Stomach (tissue), 19 donors: ENCODE measurements at places on chromosomes 6 and 20. TPM values are rescaled to one million over a fixed set of nuclear protein-coding genes. Genes with fewer than 3 reads are reported as not detected.

DNA sequence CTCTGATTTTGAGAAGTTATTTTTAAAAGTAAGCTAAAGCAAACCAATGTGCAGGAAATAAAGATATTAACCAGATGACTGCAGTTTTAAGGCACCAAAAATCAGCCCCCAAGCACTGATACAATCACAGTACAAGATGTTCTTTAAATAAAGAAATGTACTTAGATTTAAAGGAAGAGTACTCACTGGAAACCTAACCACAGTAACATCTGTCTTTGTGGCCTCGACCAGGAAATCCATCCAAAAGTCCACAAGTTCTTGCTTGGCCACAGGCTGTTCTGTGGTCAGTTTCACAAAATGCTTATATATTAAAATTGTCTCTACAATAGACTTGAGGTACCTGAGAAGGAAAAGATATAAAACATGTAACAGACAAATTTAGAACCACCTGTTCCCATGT lies 105.9 kb upstream of the MAP7 start:
- DNase-seq, result no peak

GRCh38 chr20:57714409-57715267 lies 4.8 kb upstream of the PMEPA1 start:
- DNase-seq, result no peak

GRCh38 chr6:111824608-111825337 lies 48.5 kb downstream of the FYN start:
- no peak for DNase-seq

GRCh38 chr6:4059115-4059777 lies 19.7 kb downstream of the FAM217A start:
- no peak for DNase-seq

GRCh38 chr20:36919715-36920333 lies 31.7 kb downstream of the SAMHD1 start:
- peak; percentile 74 for DNase-seq

DNA sequence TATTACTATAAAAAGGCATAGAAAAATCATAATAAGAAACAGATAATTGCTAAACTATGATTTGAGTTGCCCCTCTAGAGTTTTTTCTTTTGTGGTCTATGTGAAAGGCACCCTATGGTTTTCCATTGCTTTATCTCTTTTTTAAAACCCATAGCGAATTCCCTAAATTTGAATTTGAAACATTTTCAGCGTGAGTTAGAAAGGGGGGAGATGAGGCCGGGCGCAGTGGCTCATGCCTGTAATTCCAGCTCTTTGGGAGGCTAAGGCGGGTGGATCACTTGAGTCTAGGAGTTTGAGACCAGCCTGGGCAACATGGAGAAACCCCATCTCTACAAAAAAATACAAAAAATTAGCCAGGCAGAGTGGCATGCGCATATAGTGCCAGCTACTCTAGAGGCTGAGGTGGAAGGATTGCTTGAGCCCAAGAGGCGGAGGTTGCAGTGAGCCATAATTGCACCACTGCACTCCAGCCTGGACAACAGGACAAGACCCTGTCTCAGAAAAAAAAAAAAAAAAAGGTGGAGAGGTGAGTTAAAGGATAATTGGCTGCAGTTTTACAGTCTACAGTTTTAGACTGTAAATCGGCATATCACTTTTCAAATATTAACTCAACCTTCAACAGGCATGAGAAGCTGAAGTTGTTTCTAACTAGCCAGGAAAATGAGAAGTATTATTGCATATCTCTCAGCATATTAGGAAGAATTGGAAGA lies 46.3 kb downstream of the SHLD1 start:
- no peak for DNase-seq

GRCh38 chr20:52150440-52151258 lies 40.9 kb downstream of the ZFP64 start:
- DNase-seq, result peak; percentile 76

GRCh38 chr6:81859884-81860283 lies 107.4 kb upstream of the TENT5A start:
- no peak for DNase-seq

GRCh38 chr6:134373282-134373922 lies 55.5 kb upstream of the SGK1 start:
- DNase-seq, result peak; percentile 49

DNA sequence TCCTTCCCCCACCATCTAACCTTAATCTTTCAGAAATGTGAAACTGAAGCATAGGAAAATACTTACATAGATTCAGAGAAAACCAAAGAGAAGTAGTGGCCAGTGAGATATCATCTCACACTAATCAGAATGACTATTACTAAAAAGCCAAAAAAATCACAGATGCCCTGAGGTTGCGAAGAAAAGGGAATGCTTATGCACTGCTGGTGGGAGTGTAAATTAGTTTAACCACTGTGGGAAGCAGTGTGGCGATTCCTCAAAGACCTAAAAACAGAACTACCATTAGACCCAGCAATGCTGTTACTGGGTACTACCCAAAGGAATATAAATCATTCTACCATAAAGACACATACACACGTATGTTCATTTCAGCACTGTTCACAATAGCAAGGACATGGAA lies 9.2 kb upstream of the PREX1 start:
- DNase-seq, result no peak

GRCh38 chr6:157952861-157953351 lies 28.8 kb upstream of the SYNJ2 start:
- no peak for DNase-seq

GRCh38 chr6:132695773-132696172 lies 18.1 kb downstream of the VNN1 start:
- DNase-seq, result no peak

- no peak for DNase-seq
These were observed 25.8 kb upstream of the RNGTT start for GRCh38 chr6:88989215-88989614.

GRCh38 chr6:16700202-16700915 lies 60.9 kb downstream of the ATXN1 start:
- DNase-seq, result peak; percentile 57

DNA sequence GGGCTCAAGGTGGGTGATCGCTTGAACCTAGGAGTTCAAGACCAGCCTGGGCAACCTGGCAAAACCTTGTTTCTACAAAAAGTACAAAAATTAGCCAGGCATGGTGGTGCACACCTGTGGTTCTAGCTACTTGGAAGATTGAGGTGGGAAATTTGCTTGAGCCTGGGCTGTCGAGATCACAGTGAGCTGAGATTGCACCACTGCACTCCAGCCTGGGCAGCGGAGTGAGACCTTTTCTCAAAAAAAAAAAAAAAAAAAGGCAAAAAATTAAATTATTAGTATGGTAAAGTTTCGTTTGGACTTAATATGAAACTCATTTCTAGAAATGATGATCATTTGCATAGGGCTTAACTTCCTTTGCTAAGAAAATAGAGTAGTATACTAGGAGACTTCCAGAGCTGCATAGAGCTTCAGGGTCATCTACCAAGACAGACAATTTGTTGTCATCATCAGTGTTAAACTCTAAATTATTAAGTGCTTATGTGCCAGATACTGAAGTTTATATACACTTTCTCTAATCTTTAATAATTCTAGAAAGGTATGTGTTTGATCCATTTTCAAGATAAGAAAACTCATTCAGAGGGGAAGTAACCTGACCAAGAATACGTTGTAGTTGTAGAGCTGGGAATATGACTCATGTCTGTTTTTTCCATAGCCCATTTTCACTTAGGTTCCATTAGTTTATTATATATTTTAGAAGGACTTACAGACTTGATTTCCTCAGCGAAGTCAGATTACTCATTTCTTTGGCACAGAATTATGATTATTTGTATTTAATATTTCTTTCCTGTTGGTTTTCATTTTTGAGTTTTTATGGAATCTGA lies 84.5 kb downstream of the SLC16A10 start:
- no peak for DNase-seq

- no peak for DNase-seq
These were observed 552.3 kb upstream of the CITED2 start for GRCh38 chr6:139926711-139927110.

GRCh38 chr6:125393449-125393858 lies 91.7 kb upstream of the HDDC2 start:
- DNase-seq, result no peak

- no peak for DNase-seq
These were observed 371.7 kb upstream of the SASH1 start for GRCh38 chr6:147970970-147971369.

GRCh38 chr6:150290429-150290828 lies 78.4 kb upstream of the IYD start:
- DNase-seq, result no peak

GRCh38 chr20:39990692-39991091 lies 698.3 kb downstream of the MAFB start:
- no peak for DNase-seq

GRCh38 chr6:134254118-134254517 lies 63.8 kb downstream of the SGK1 start:
- DNase-seq, result no peak

DNA sequence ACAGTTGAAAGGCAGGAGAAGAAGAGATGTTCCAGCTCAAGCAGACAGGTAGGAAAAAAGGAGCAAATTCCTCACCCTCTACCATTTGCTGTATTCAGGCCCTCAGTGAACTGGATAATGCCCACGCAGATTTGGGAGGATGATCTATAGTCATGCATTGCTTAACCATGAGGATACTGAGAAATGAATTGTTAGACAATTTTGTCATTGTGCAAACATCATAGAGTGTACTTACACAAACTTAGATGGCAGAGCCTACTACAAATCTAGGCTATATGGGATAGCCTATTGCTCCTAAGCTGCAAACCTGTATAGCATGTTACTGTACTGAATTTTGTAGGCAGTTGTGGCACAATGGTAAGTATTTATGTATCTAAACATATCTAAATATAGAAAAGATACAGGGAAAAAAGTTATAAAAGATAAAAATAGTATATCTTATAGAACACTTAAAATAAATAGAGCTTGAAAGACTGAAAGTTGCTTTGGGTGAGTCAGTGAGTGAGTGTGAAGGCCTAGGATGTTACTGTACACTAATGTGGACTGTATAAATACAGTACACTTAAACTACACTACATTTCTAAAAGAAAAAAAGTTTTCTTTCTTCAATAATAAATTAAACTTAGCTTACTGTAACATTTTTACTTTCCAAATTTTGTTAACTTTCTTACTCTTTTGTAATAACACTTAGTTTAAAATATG lies 672.3 kb downstream of the UTRN start:
- no peak for DNase-seq

- no peak for DNase-seq
These were observed 499.8 kb upstream of the CHD6 start for GRCh38 chr20:42118001-42118400.

DNA sequence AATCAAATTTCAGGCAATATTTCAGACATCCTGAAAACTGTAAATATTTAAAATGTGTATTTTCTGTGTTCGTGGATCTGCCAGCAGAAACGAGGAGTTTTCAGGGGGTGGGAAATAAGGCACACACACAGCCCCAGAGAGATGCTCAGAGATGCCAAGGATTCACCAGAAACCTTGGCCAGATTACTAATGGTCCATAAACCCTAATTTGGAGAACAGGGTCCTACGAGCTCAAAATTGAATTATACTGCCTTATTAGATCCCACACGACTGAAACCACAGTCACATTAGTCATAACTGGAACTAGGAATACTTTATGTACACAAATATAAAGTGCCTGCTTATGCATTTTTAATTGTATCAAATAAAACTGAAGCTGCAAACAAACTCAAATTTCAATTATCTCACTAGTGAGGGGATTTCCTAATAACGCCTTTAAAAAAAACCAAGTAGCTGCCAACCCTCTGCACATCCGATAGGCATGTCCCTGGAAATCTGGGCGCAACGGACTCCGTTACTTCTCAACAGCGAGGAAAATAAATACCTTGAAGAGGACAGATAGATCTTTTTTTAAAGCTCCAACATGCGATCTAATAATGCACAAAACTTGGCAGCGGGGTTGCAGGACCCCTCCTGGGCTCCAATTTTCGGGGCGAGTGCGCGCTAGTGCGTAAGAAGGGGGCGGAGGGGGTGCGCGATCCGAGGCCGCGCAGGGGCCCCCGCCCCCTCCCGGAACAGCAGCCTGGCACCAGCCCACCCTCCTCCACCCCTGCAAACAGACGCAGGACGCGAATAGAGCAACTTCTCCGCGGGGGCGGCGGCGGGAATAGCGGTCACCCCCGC lies 897 bp downstream of the CHD6 start:
- DNase-seq, result peak; percentile 78

- no peak for DNase-seq
These were observed 49.4 kb downstream of the DTD1 start for GRCh38 chr20:18637224-18637623.

DNA sequence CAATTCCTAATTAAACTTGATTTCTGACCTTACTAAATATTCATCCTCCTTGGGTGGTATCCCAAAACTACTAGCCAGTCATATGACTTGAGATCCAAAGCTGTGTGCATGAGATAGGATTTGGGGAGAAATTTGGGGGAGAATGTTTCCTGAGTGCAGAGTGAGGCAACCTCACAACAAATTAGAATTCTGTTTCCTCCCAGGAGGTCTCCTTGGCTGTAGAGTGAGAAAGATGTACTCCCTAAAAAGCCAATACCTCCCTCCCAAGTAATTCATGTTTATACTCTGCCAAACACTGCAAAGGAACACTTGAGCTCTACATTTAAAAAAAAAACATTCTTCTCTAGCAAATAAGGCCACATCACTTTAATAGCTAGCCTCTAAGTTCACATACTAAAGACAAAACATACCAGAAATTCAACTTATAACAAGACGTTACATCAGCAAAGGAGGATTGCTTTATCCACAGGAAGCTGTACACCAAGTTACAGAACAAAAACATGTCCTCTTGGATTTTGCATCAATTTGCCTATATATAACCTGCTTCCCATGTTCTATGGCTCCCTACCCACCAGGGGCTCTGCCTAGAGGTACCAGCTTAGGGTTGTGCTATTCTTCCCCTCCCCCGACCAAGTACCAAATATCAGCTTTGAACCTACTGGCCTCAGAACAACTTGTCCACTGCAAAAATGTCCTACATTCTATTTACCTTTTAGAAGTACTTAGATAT lies 15.4 kb upstream of the TMEM30A start:
- DNase-seq, result peak; percentile 49

DNA sequence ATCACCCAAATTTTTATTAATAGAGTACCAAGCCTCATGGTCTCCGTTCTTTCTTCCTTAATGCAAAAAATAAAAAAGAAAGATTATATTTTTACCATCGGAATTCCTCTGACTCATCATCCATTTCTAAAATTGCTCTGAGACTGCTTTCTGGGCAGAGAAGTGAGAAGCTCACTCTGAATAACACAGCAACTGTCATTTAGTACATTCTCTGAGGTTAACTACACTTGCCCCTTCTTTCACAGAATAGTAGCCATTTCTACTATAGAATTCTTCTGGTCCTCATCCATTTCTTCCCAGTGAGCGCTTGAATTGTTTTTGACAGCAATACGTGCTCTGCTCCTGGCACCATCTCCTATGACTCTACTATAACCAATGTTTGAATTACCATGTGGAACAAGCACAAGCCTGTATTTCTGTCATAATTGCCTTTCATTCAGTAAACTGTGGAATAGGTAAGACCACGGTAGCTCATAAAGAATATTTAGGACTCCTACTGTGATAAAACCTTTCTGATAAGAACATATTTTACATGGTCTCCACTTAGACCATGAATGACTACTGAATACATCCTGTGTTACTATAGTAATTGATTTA lies 435.5 kb upstream of the NRSN1 start:
- no peak for DNase-seq

The CALHM4 gene
- total RNA-seq, result not detected

The SLC23A2 gene
- 8.9 TPM for total RNA-seq

The MAS1 gene
- total RNA-seq, result 0.18 TPM

The LGSN gene
- not detected for total RNA-seq

The BPIFB4 gene
- not detected for total RNA-seq

The KCNQ2 gene
- total RNA-seq, result not detected

The SLC17A4 gene
- 0.58 TPM for total RNA-seq

The PRPH2 gene
- 4.0 TPM for total RNA-seq

The OXT gene
- not detected for total RNA-seq

The EDN3 gene
- not detected for total RNA-seq

The LYRM2 gene
- total RNA-seq, result 1.4 TPM

The SLC17A1 gene
- not detected for total RNA-seq

The MRAP2 gene
- 20.2 TPM for total RNA-seq

The NFKBIE gene
- total RNA-seq, result not detected

The CRIP3 gene
- total RNA-seq, result not detected
